Heart right ventricle (tissue), 16 donors: ENCODE measurements at places on chromosomes 4 and X. TPM values are rescaled to one million over a fixed set of nuclear protein-coding genes. Genes with fewer than 3 reads are reported as not detected.

- DNase-seq: no peak
- peaks cover 3% of the 10 kb centered on the region for H3K4me1 ChIP-seq
- no peak overlapping the region for H3K4me3 ChIP-seq
- H3K27me3 ChIP-seq: no peaks in the 10 kb centered on the region
- no peak overlapping the region for H3K27ac ChIP-seq
- H3K36me3 ChIP-seq: no peaks in the 10 kb centered on the region
Measured at GRCh38 chr4:53788621-53789020, 197.3 kb upstream of the LNX1 start.

DNA sequence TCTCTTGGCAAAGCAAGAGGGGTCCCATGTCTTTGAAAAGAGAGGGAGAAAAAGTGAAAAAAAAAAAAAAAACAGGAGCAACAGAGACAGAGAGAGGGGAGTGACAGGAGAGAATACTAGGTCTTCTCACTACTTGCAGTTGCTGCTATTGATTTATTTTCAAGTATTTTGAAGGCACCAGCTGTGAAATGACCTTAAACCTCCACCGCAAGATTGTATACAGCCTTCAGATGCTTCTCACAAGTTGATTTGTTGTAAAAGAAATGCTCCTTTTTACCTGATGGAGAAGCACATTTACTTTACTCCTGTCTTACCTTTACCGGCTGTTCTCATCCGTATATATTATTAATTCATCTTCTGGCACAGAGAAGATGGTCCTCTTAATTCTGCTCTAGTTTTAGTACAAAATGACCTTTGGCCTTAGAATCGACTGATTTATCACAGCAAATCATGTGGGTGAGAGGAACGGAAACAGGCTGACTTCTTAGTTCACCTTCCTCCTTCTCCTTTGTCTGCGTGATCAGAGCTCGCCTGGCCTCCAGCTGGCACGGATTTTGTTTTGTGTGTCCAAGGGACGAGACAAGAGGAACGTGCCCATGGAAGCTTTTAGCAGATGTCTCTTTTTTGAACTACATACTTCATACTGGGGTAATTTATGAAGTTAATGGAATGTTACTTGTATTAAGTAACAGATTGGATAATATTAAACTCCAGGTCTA is 82.4 kb upstream of the PACRGL start:
- H3K27me3 ChIP-seq: no peaks in the 10 kb centered on the region
- H3K4me3 ChIP-seq: no peak overlapping the region
- no peak for DNase-seq
- H3K27ac ChIP-seq: no peak overlapping the region
- no peaks in the 10 kb centered on the region for H3K4me1 ChIP-seq
- H3K36me3 ChIP-seq: no peaks in the 10 kb centered on the region

DNA sequence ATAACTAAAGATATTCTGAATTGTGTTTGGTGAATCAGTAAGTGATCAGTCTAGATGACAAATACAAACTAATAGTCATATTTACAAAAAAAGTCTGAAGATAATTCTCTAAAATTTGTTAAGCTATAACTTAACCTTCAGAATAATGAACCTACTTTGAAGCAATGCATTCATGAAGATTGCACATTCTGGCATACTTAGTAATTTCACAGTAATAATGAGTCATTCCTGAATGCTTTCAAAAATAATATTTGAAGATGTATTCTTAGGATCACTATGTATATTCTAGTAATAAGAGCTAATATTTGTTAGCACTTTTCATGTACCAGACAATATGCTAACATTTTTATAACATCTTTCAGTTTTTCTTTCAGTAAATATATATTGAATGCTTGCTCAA is 756.7 kb upstream of the SLIT2 start:
- no peak overlapping the region for H3K4me3 ChIP-seq
- no peaks in the 10 kb centered on the region for H3K36me3 ChIP-seq
- no peaks in the 10 kb centered on the region for H3K27me3 ChIP-seq

DNA sequence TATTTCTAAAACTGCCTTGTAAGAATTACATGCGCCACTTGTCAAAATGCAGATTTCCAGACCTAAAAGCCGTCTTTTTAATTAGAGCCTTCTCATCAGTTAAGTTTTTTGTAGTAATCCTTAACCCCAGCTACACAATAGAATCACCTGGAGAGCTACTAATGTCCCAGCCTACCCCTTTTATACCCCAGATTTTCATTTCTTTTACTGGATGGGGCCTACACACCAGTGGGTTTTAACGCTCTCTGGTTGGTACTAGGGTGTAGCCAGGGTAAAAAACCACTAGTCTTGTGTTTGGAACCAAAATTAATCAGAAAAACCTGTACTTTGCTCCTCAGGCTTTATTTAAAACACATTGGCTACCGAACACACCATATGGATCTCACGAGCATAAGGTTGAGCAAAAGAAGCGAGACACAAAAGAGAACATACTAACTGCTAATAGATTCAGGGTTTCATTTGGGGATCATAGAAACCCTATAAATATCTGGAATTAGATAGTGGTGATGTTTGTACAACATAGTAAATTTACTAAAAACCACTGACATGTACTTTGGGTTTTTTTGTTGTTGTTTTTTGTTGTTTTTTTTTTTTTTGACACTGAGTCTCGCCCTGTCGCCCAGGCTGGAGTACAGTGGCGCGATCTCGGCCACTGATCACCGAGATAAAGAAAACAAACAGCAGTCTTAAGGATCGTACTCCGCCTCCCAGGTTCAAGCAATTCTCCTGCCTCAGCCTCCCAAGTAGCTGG is 30.6 kb downstream of the BBS12 start:
- H3K27ac ChIP-seq: no peak overlapping the region
- H3K4me3 ChIP-seq: no peak overlapping the region
- no peaks in the 10 kb centered on the region for H3K36me3 ChIP-seq
- H3K27me3 ChIP-seq: no peaks in the 10 kb centered on the region

Gene AMTN
- not detected for total RNA-seq

DNA sequence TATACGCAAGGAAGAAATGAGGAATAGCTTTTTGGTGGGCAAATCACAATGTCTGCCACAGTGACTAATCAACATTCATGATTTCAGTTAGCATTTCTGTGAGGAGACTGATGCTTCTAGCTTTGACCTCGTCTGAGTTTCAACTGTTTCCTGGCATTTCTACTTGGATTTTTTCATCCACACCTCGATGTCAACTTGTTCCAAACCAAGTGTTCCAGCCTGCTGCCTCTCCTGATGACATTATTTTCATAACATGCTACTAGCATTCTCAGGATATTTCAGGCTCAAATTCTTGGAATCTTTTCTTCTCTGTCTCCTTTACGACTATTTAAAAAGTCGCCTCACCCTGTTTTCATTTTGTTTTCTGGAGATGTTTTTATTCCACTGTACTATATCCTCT is 90.3 kb upstream of the TEX13D start:
- no peak for DNase-seq
- H3K27me3 ChIP-seq: no peaks in the 10 kb centered on the region
- H3K27ac ChIP-seq: no peak overlapping the region
- H3K4me3 ChIP-seq: no peak overlapping the region
- no peaks in the 10 kb centered on the region for H3K36me3 ChIP-seq
- no peaks in the 10 kb centered on the region for H3K4me1 ChIP-seq

DNA sequence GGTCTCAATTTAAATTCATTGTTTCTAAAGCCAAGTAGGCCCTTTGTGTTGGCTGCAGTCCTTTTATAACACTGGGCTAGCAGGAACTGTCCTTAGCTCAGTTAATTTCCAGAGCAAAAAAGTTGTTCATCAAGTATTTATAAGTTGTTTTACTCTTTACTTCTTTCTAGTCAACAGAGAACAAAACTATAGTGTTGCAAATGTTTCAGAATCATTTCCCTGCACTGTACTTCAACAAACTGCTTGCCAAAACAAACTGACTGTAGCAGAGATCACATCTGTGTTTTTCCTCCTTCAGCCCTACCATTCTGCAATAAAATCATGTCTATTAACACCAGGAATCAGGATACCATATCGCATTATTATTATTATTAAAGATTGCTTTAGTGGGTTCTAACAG is 168.5 kb upstream of the SH3RF1 start:
- DNase-seq: no peak
- H3K36me3 ChIP-seq: no peaks in the 10 kb centered on the region
- H3K4me3 ChIP-seq: no peak overlapping the region
- H3K27ac ChIP-seq: no peak overlapping the region

Gene BMPR1B
- 2.8 TPM for total RNA-seq
